ENCODE measurements at places on chromosomes 5 and 9.

DNA sequence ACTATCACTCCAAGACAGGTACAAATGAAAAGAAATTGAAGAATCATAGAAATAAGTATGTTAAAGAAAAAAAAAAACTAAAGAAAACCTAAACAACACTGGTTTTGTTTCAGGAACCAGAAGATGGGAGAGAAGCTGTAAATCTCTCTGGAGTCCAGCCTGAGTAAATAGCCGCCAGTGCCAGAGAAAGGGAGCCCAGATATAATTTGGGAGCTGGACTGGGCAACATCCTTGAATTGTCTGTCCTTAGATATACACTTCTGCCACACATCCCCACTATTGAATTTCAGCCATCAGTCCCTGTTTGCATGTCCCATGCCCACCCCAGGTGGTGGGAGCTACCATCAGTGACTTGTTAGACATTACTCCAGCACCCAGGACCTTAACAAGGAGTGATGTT is 979.6 kb downstream of the DTWD2 start:
- DNase-seq, result no peak

- DNase-seq, result no peak
Observed at GRCh38 chr9:126613651-126614050, at the start of gene LMX1B. LMX1B (plus strand) TSS chr9:126613928; CDS start chr9:126614450, 522 bp downstream.

GRCh38 chr9:89477384-89477783 is 20.5 kb downstream of the SEMA4D start:
- no peak for DNase-seq

- no peak for DNase-seq
Observed at GRCh38 chr9:108296056-108296455, 559.7 kb downstream of the ACTL7B start.

- DNase-seq, result no peak
Observed at GRCh38 chr5:65722575-65723403, 784 bp downstream of the NLN start.

DNA sequence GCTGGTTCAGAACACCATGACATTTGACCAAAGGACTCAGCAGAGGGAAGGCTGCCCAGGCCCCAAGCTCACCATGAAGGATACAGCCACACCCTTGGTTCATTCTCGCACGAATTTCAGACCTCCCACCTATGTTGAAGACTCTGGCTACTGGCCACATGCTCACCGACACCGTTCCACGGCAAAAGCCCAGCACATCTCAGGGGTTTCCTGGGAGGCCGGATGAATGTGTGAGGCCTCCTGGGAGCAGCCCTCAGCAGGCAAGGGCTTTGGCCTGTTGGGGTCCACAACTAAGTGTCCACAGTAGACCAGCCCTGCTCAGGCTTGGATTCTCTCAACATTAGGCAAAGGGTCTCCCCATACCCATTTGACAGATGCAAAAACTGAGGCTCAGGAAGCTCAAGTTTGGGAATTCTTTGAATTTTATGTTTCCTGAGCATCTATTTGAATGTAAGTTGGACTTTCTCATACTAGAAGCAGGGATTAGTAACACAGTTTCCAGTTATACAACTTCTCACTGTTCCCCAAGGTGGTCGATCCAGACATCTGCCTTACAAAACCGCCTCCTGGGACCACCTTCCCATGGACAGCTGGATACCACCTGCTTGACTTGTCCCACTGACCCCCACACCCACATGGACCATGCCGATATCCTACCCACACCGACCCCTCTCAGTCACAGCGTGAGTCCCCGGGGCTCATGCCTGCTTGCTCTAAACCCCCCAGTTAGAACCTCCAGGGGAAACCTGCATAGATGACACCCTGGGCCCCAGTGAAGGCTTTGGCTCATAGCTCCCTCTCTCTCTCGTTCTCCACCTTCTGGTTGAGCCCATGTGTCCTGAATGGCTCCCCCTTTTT is 27.9 kb downstream of the CCT5 start:
- peak; percentile 32 for DNase-seq

All from ureter (tissue), 1 donor.